ENCODE measurements at places on chromosomes 6 and 20.

DNA sequence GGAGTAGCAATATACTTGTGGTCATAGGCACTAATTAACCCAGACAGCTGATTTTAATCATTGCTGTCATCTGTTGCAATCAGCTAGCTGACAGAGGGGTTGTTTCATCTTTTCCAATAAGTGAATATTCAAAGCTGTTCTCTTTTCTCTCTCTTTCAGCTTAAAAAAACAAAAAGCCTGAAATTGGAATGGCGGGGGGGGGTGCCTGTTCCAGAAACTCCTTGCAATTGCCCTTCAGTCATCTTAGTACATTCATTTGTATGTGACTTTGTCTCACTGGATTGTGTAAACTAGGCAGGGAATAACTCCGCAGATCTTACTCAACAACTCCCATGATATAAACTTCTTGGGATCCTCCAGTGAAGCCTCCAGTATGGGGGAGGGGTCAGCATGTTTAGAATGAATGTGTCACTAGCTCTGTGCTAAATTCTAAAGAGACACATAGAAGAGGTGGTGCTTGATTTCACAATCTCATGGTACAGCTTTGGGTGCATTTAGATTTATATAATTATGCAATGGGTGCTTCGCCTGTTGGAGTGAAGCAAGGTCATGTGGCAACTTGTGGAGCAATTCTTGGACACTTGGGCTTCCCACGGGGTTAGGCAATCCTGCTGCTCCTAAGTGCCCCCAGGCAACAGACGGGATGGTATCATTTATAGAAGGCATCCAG, 40.1 kb downstream of the SLC24A3 start:
- DNase-seq, result peak; percentile 46

- no peak for DNase-seq
These were observed 25.5 kb downstream of the PCK1 start for GRCh38 chr20:57586370-57586793.

DNA sequence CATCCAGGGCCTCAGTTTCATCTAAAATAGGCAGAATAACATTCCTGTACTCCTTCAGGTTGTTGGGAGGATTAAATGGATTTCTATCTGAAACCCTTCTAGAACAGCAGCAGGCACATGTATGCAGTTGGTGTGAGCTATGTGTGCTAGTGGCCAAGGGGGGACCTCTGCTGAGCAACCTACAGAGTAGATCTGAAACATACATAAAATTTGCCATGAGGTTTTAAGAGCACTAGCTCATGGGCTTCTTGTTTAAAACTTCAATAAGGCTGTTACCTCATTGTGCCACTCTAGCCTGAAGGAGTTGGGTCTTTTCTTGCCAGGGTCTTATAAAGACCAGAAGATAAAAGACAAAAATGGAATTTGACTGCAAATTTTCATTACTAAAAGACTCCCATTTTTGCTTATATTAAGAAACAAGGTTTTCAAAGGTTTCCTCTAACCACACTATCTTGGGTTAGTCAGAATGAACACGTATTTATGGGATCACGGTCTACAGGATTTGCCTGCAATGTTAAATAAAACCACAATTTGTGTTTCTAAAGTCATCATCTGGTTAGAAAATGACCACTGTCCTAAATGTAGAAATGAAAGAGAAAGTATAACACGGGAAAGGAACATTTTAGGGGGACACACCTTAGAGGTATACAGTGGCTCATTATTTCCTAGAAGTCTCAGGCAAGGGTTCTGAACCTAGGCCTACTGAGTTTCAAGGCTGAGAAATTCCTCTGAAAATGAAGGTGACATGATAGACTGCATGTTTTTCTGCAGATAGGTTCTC, 144.9 kb upstream of the OLIG3 start:
- peak; percentile 15 for DNase-seq

DNA sequence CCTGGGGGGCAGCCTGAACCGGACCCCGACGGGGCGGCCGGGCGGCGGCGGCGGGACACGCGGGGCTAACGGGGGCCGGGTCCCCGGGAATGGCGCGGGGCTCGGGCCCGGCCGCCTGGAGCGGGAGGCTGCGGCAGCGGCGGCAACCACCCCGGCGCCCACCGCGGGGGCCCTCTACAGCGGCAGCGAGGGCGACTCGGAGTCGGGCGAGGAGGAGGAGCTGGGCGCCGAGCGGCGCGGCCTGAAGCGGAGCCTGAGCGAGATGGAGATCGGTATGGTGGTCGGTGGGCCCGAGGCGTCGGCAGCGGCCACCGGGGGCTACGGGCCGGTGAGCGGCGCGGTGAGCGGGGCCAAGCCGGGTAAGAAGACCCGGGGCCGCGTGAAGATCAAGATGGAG, 636 bp downstream of the SRF start:
- DNase-seq, result no peak

DNA sequence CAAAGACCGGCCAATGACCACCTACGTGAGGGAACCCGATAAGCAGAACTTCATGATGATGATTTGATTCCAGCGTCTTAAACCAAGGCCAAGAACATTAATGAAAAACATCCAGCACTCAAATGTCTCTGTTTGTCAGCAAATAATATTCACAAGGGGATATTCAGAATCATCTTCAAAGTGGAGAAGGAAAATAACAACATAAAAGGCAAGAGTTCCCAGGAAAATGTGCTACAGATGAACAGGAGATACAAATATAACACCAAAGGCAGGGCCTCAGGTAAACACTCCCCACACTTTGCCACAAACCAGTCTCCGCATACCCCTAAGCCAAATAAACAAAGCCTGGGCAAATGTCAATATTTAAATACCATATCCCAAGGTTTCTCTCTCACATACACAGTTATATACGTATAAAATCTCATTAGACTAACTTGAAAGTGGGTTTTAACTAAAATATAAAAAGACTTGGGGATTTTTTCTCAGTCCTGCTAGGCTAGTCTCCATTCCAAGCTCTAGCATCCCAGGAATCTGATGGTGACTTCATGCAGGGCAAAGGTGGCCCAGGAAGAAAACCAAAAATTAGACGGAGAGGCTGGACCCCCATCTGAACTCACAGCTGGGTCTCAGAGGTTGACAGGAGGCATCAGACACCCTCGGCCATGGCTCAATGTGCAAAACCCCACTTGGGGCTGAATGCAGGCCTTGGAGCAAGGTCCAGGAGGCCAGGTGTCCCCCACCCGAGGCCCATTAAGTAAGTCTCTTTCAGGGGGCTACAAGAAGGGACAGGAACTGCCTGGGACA, 32.1 kb downstream of the TRAM2 start:
- no peak for DNase-seq

- no peak for DNase-seq
These were observed 94.2 kb upstream of the TAB2 start for GRCh38 chr6:149223120-149223903.

- no peak for DNase-seq
These were observed 1.3 kb upstream of the MUCL3 start for GRCh38 chr6:30939473-30939872.

- no peak for DNase-seq
These were observed 60.2 kb downstream of the NOL4L start for GRCh38 chr20:32524829-32525501.

GRCh38 chr6:25583099-25583498, 68.9 kb upstream of the SCGN start:
- DNase-seq, result no peak

DNA sequence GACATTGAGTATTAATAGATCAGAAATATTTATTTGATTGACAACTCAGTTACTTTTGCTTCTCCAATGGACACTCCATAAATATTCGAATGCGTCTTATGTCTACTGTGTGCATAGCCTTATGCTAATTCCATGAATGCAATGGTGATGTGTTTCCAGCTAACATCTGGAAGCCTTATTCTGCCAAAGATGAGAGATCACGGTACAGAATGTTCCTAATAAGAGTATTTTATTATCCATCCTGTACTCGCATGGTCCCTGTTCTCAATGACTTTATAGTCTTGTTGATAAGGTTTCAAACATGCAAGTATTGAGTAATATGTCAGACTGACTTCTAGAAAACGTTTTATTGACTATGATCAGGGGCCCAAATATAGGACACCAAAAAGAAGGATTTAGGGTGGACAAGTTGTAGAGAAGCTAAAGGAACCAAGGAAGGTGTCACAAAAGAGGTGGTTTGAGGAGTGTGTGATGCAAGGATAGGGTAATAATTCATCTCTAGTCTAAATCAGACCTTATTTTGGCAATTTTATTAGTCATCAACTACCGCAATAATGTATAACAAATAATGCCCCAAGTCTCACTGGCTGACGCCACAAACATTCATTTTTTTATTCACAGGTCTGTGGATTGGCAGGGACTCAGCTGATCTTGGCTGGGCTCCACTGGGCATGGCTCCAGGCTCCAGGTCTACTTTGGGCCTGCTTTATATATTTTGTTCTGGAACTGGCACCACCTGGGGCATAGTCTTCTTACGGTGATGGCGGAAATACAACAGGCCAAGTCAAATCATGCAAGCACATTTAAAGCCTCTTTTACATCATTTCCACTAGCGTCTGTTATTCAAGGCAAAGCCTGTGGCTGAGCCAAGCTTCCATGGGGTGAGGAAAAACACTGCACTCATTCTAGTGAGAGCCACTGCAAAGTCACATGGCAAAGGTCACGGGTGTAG, 24.5 kb upstream of the CD83 start:
- peak; percentile 22 for DNase-seq

- DNase-seq, result no peak
These were observed 17.4 kb downstream of the MACROD2 start for GRCh38 chr20:14012671-14013070.

DNA sequence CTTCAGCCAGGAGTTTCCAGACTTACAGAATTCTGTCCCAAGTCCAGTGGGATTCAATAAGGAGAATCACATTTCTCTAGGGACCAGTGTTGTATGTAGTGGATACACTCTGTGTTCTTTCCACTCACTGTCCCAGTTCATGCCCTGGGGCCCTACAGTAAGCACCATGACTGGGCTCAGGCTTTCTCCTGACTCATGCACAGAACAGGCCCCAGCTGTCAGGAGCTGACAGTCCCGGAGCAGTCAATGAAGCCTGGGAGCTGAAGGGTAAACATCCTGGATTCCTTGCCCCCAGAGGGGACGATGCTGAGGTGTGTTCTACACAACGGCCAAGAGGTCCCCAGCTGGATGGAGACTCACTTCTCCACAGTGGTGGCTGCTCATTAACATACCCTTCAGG, 40.2 kb upstream of the LRFN2 start:
- no peak for DNase-seq

DNA sequence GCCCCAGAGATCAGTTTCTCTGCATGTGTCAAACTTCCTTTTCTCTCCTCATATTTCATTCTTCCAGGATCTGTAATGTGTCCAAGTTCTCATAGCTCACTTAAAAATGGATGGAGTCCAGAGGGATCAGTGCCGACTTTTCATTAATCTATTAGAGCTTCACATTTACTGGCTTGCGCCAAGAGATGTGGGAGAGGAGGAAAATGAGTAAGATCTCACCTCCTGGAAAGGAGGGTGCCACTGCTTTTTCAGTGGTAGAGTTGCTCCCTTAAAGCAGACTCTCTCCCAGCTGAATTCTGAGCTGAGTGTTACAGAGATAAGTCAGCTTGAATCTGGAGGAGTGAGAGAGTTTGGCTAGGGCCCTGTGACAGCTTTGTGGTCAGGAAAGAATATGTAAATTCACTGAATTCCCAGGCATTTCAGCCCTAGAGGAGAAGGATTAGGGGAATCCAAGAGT, 175.9 kb downstream of the SOX4 start:
- peak; percentile 96 for DNase-seq

- no peak for DNase-seq
These were observed 9.9 kb downstream of the COL9A3 start for GRCh38 chr20:62826646-62827310.

DNA sequence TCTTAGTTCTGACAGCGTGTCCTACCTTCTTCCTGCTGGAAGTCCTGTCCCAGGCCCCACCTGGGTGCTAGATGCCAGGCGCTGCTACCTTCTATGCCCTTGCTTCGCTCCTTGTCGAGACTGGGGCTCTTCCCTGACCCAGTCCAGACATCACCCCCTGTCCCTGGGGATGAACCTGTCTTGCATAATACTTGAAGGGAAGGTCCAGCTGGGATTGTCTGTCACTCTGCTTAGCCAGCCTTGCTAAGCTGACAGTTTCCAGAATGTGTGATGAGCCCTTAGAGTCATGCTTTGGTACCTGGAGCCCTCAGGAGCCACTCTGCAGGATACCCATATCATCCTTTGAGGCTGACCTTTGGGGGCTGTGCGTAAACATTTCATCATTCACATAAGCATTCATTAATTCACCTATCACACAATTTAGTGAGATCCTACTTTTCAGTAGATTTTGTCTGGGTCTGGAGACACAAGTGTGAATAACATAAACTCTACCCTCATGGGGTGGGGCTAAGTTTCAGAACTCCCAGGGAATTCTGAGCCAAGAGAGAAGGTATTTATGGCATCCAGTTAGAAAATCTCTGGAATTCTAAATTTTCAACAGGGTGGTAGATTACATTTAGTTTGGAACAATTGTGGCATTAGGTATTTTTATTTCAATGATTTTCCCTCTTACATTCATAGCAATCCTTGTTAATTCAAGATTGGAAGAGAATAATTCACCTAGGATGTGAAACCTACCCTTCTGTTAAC, 151.1 kb upstream of the HDAC2 start:
- peak; percentile 22 for DNase-seq

DNA sequence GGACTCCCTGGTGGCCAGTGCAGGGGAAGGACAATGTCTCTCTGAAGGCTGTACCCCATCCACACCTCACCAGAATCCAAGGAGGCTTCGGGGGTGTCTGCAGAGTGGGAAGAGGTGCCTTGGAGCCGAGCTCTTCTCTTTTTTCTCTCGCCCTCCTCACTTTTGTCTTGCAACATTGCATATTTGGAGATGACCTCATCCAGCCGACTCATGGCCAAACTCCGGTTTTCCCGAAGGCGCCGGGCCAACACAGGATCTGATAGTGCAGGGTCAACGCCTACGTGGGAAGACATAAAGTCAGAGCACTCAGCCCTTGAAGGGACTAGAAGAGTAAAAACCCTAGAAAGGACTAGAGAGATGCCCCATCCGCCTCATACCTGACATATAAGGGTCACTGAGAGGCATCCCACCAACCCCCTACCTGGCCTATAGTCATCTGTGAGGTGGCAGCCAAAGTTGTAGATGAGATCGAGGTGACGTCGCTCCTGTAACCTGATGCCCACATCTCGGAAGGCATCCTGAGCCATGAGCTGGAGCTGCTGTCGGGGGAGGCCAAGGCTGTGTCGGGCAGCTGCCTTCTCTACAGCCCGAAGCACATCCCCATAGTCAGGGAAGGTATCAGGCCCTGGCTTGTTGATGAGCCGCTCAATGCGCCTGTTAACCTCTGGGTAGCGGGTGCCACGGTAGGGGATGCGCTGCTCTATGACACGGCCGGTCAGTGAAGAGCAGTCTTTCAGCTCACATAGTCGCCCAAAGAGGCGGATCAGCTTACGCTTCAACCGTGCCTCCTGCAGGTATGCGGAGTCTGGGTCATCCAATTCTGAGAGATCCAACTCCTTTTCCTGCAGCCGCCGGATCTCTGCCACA, 3.0 kb upstream of the ZBTB22 start:
- peak; percentile 84 for DNase-seq
